NCI-H1417 treated with DMSO at 0.1 percent for 48 hours (cell line): ENCODE measurements at places on chromosomes 11 and 22.

DNA sequence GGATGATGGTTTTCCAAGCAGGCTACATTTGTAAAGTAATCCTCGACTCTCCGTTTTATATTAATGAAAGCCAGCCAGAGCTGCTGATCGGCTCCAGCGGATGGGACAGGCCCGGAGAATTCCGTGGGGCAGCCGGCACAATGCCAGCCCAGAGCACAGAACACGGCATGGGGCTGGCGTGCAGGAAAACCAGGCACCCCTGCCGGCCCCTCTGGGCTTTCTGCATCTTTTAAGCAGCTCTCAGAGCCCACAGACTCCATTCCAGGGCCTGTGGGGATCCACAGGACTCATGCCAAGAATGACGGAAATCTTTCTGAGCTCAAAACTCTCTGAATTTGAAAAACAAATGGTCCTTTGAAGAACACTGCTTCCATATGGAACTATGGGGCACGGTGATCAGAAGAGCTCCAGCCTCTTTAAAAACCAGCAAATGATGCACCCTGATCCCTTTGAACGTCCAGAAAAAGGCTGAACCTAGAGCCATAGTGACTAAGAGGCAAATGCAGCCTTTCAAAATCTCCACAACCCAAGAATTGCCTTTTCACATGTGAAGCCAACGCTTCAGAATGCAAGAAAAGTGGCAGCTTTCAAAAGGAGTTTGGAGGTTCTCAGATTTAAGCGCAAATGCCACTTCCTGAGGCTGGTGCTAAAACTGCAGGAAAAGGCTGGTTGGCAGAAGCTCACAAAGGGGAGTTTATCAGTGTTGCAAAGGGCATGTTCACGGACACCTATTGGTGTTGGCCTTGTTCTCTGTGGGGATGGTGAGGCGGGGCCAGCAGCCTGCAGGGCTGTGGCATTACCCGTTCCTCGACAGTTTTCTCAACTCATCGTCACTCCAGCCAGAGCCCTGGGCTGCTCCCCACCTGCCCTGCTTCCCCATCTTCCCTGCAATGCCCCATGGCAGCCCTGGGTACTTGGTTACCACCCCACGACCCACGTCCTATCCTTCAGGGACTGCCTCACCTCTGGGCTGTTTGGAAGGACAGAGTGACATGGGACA, 212.5 kb downstream of the CTTN start:
- DNase-seq, result no peak

- no peak for DNase-seq
Observed at GRCh38 chr11:74473382-74474173, 6.2 kb upstream of the KCNE3 start.

GRCh38 chr11:35012467-35013191, 96.2 kb downstream of the PDHX start:
- DNase-seq, result no peak

GRCh38 chr11:76185931-76186401, 20.3 kb downstream of the WNT11 start:
- no peak for DNase-seq

- no peak for DNase-seq
Observed at GRCh38 chr22:16969508-16970327, 38.3 kb downstream of the GAB4 start.

GRCh38 chr22:36097880-36098279, 62.7 kb downstream of the APOL3 start:
- no peak for DNase-seq

DNA sequence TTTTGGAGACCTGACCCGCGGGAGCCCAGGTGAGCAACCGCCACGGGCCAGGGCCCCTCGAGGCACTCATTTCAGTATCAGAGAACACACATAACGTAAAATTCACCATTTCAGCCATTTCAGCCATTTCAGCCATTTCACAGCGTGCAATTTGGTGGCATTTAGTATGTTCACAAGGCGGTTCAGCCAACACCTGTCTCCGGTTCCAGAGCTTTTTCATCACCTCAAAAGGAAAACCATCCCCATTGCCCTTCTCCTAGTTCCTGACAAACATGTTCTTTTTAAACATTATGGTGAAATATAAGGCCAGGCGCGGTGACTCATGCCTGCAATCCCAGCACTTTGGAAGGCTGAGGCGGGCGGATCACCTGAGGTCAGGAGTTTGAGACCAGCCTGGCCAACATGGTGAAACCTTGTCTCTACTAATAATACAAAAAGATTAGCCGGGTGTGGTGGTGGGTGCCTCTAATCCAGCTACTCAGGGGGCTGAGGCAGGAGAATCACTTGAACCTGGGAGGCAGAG, 119.3 kb downstream of the KCNQ1 start:
- DNase-seq, result no peak

DNA sequence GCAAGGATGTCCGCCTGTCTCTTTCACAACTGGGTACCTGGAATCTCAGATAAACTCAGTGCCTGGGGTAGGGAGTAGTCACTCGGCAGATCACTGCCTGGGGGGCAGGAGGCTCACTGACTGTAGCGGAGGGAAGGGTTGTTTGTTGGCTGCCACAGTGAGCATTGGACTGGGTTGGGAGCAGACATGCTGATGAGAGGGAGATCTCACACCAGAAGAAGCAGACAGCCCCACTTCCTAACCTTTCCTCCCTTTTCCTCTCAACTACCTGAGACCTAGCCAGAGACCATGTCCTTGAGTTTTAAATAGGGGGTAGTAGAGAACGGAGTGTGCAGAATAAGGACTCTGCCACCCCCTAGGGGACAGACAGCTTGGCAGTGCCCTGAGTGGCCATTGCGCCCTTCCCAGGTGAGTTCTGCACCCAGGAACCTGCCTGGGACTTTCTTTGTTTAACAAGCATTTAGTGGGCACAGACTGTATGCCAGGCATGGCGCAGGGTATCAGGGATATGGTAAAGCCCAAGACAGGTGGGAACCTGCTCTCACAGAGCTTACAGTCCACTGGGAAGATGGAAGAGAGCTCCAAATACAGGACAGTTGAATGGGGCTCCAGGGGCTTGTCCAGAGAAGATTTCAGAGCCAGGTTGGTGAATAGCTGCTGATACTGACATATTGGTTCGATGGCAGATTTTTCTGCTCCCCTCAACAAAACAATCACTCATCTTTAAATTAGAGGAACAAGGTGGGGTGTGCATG, 115.7 kb upstream of the NNMT start:
- DNase-seq, result peak; percentile 39

DNA sequence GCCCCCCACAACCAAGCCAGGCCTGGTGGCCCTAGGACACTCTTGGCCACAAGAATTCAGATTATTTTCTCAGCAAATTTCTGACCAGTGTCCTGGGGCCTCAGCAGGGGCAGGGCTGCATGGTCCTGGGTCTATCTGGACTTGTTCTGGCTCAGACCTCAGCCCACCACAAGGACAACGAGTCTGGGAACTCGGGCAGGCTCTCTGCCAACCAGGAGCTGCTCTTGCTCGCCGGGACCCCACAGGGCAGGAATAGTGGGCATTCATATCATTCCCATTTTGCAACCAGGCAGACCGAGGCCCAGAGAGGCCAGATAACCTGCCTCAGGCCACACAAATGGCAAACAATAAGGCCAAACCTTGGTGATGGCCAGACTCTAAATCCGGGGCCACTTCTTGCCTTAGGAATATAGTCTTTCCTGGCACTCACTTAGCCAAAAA, 75.4 kb upstream of the WNT7B start:
- no peak for DNase-seq

DNA sequence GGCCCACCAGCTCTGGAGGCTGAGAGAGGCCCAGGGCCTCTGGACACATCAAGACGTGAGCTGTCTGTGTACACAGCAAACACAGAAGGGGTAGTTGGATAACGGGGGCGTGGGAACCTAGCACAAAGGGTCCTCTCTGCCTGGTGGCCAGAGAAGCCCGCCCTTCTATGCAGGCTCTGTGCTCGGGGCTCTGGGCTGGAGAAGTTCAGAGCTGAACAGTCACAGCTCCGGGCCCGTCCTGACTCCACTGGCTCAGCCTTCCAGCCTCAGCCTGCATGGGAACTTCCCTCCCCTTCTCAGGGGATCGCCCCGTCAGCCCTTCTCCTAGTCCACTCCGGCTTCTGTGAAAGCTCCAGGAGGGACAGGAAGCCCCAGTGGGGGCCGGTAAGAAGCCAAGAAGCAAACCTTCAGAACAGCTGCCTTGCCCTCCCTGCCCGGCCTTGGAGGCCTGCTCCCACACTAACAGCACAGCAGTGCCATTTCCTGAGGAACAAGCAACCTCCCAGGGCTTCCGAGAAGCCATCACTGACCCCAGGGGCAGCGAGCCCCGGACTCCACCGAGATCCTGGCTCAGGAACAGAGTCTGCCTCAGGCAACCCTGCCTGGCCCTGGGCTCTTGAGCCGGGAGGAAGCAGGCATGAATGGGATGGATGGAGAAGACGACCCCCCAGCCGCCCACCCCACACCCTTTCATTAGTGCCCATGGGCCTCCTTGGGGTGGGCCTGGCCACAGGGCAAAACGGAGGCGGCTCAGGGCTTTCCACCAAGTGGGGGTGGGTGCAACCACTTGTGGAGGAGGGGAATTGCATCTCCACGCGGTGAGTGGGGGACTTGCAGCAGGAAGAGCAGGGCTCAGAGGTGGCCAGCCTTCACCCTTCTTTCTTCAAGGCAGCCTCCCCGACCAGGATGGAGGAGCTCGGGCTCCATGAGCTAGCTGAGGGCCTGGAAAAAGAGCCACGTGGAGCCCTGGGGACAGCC, 119.8 kb downstream of the ST3GAL4 start:
- no peak for DNase-seq
